ENCODE measurements at places on chromosomes 2 and 18.

DNA sequence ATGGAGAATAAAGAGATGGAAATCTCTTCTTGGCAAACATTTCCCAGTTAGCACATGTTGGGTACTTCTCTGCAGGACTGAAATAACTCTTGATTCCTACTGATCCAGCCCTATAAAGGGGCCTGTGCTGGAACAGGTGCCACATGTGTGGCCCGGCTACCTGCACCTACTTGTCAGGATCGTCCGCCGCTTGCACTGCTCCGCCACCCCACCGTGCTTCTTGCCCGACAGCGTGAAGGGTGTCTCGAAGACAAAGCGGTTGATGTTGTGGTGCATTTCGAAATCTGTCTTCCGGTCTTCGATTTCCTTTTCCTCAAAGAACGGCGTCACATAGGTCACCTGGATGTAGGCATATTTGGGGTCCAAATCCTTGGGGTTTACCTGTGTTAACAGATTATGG is 58.6 kb upstream of the CCDC195 start:
- DNase-seq: no peak

GRCh38 chr2:177896587-177896986 is 176.0 kb downstream of the PDE11A start:
- DNase-seq: no peak

DNA sequence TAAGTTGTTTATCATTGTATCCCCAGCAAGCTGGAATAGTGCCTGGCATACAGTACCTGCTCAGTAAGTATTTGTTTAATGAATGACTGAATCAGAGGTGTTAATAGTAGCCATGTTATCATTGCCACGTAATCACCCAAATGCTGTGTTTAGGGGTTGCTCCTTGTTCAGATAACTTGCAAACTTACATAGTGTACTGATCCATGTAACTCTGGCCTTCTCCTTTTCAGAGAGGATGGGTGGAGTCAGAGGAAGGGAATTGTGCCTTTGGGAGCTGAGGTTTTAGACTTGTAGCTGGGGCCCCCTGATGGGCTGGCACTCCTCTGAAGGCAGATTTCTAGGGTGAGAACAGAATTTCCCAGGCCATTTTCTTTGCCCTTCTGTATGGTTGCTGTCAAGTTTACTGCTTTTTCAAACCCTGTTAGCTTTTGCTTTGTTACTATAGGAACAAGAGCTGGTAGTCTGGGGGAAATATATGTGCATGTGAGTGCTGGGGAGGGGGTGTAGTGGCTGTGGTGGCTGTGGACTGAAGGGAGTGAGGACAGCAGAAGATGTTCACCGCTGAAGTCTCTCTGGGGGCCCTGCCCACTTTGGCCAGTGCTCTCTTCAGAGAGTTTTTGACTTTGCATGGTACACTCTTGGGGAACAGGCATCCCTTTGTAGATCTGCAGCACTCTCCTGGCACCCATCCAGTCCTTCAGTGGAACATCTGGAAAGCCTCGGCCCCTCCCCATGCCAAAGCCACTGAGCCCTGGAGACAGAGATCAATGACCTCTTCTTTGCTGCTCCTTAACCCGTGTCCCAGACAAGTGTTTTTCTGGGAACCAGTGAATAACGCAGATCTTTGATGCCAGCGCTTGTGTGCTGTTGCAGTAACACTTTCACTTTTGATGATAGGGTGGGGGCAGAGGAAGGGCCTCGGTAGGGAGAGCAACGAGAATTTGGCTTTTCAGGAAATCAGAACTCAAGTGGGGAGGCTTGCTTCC is 209.0 kb downstream of the PRKCE start:
- peak; percentile 52 for DNase-seq

DNA sequence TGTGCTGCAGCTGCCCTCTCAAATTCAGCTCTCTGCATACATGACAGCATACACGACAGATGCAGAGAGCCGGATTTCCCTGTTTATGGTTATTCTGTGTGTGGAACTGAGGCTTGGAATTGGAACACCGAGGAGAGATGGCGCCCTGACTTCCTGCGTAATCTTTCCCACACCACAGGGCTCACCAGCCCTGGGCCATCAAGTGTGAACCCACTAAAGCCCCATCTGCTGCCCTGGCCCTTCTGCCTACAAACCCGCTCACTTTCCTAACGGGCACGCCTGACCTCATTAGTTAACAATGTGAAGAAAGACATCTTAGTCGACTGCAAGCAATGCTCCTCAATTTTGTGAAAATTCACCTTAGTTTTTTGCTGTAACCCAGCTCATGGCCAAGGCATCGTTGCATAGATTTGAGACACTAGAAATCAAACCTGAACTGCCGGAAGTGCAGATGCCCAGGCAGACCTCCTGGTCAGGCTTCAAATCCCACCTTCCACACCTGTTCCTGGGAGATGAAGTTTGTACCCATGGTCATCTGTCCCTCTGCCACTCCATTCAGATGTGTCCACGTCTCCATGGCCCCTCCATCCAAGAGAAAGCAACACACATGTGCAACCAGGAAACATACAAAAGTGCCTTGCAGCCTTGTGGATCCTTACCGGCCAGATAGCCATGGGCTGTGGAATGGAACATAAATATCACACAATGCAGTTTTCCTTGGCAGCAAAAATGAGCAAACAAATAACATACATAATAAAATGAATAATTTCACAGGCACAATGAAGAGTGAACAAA is 5.0 kb upstream of the CIDEA start:
- no peak for DNase-seq

GRCh38 chr2:156539086-156539860 is 103.1 kb downstream of the GPD2 start:
- no peak for DNase-seq

GRCh38 chr2:60569680-60570111 is 16.2 kb upstream of the BCL11A start:
- DNase-seq: peak; percentile 44

DNA sequence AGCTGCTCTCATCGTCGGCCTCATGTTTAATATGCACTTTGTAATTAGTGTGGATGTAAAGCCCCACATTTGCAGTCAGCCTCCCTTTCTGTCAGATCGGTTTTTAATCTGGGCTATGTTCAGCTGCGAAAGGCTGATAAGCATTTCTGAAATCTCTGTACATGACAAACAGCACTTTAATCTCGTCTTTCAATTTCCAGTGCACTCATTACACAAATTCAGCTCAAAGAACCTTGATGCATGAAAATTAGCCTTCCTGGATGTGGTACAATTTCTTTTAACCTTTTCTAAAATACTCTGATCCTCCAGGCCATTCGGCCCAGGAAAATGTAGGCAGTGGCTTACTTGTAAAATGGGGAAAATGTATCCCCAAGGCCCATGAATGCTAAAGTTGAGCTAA is 265.1 kb downstream of the RND3 start:
- no peak for DNase-seq

DNA sequence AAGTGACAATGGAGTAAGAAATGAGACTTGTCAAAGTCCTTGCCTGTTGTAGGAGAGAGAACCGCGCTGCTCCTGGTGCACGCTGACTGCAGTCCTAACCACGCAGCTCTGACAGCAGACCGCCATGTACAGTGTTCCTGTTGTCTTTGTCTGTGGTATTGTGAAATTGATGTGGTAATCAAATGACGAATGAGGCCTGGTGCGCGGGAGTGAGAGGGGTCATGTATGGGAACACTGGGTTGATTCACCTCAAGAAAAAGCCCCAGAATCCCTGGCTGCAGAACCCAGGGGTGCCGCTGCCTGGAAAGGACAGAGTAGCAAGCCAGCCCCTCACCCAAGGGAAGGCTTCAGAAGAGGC is 64.0 kb downstream of the INPP4A start:
- DNase-seq: peak; percentile 97

GRCh38 chr18:32310101-32310500 is 120.3 kb downstream of the MEP1B start:
- DNase-seq: no peak

DNA sequence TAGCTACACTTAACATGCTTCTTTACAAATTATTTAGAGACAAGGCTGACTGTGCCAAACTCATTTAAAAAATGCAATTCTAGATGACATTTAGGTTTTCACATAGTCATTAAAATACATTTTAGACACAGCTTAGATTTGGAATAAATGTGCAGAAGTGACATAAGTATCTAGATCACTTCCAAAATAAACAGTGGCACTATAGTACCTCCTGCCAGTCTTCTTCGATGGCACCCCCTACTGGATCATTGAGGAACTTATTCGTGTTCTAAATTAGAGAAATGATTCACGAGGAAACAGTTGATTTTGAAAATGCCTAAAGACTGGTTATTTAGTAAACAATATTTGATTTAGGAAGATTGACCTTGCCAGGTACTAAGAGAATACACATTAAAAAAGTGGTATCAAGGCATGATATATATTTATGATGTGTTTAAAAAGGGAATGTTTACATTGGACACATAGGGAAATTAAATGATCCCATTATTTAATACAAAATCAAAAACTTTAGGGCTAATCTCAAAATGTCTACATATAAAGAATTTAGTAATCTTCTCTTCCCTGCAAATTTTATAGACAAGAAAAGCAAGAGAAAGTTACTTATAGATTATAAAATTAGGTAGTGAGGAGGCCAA is 323.9 kb downstream of the XIRP2 start:
- peak; percentile 79 for DNase-seq

DNA sequence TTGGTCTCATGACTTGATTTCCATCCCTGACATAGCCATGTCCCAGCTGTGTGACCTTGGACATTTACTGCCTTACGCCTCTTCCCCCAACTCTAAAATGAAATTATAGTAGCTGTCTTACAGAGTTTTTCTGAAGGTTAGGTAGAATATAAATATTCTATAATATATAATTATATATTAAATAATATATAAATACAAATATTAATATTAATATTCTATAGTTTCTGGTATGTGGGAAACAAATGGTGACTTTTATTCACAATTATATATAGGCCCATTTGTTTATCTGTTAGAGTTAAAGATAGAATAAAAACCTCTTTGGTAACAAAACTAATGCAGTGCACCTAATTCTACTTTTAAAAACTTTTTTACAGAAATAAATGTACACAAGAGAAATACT is 1.7 kb downstream of the RBBP8 start:
- no peak for DNase-seq

DNA sequence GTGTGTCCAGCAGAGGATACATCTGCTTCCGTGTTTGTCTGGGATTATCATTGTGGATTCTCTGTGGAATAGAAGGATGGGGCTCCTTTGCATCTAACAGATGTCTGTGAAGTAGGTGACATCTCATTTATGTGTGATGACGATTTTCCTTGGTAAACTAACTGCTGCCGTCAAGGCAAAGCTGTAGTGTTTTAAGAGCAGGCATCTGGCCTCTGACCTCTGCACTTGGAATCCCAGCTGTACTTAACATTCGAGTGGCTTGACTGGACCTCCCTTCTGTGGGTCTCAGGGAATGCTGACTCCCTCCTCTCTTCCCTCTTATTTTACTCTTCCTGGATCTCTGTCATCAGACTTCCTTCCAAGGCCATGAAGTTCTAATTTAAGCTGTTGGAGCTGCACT is 56.4 kb downstream of the DCDC2C start:
- no peak for DNase-seq

GRCh38 chr2:157971702-157972101 is 95.6 kb upstream of the ACVR1 start:
- DNase-seq: no peak

GRCh38 chr2:230412371-230412711 is 3.7 kb upstream of the SP100 start:
- peak; percentile 57 for DNase-seq

- no peak for DNase-seq
These were observed 737.6 kb downstream of the SLC4A3 start for GRCh38 chr2:220365023-220365422.

DNA sequence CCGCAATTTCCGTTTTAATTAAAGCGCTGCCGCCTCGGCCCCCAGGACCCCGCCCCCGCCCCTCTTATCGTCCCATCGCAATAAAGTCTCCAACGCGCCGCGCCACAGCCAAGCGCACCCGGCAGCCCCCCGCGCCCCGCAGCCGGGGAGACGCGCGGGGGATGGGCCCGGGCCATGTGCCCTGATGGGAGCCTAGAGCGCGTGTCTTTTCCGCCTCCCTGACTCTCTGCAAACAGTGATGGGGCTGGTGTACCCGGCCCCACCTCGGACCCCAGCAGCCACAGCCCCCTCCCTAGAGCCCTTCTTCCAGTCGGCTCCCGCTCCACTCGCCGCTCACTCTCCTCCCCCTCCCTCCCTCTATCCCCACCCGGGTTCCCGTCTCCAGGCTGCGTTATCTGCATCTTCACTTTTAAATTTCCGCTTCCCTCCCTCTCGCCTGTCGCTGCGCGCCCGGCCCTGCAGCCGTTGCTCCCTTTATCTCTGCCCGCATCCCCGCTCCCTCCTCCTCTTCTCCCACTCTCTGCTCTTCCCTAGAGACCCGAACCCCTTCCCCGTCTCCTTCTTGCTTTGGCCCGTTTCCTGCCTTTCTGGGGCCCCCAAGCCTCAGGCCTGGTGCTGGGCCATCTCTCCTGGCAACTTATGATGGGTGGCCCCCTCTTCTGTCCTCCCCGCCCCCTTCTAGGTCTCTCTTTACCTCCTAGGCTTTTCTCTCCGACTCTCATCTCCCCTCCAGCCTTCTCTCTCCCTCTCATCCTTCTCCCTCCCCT is 524 bp upstream of the FEV start:
- no peak for DNase-seq

GRCh38 chr2:101775636-101776035 is 78.1 kb downstream of the MAP4K4 start:
- no peak for DNase-seq

- DNase-seq: peak; percentile 75
These were observed 66.1 kb upstream of the ATG16L1 start for GRCh38 chr2:233185330-233185729.
